ENCODE measurements at places on chromosomes 7 and 10.

GRCh38 chr7:17617857-17618651 lies 319.6 kb downstream of the AHR start:
- no peak for DNase-seq

- peak; percentile 92 for DNase-seq
These were observed 23.7 kb downstream of the AKR1E2 start for GRCh38 chr10:4849555-4850242.

GRCh38 chr7:129702761-129703338 lies 91.3 kb downstream of the NRF1 start:
- no peak for DNase-seq

GRCh38 chr7:112254156-112254555 lies 47.7 kb downstream of the ZNF277 start:
- DNase-seq = no peak
